ENCODE measurements at places on chromosomes 1 and 21.

GRCh38 chr1:218514689-218515088 is 169.6 kb downstream of the TGFB2 start:
- no peak for DNase-seq

DNA sequence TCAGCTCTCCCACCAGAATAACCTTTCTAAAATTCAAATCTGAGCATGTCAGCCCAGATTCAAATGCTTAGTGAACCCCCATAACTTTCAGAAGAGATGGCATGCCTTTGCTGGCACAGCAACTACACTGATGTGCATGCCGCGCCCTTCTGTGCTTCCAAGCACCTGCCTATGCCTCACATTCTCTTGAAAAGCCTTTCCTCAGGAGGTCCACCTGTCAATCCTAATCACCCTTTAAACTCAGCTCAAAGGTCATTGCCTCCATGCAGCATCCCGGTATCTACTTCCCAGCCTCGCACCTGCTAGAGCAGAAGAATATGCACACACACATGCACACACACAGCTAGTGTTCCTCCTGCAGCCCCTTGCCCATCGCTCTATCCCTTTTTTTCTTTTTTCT is 5.2 kb upstream of the S100A2 start:
- no peak for DNase-seq

GRCh38 chr21:29124645-29125044 is 5.8 kb upstream of the MAP3K7CL start:
- DNase-seq: no peak

GRCh38 chr1:232812560-232812959 is 7.3 kb downstream of the MAP10 start:
- DNase-seq: no peak

- DNase-seq: no peak
Observed at GRCh38 chr21:41833497-41834115, 45.5 kb downstream of the PRDM15 start.

- DNase-seq: no peak
Observed at GRCh38 chr1:211627259-211627658, 48.2 kb downstream of the NEK2 start.

GRCh38 chr1:95496773-95497172 is 262.8 kb downstream of the RWDD3 start:
- no peak for DNase-seq

GRCh38 chr21:15306271-15306670 is 241.5 kb upstream of the NRIP1 start:
- no peak for DNase-seq

GRCh38 chr21:45423201-45423955 is 18.4 kb downstream of the COL18A1 start:
- no peak for DNase-seq

GRCh38 chr1:45221716-45222115 is 15.3 kb upstream of the ZSWIM5 start:
- DNase-seq: no peak

DNA sequence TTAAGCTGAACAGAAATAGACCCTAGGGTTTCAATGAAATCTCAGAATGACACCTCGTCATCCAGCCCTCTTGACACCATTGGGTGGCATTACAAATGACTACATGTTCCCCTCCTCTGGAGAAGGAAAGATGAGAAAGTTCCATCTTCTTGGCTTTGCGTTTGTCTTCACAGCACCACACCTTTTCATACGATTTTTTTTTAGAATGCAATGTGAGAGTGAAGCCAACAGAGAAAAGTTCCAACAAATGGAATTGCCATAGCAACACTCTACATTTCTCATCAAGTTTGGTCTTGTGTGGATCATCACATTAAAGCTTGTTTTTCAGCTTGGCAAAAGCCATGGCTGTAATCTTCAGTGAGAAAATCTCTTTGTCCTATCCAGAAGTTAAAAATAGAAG is 183.4 kb upstream of the SNX7 start:
- DNase-seq: no peak

- no peak for DNase-seq
Observed at GRCh38 chr1:76267631-76268030, 193.1 kb downstream of the ST6GALNAC3 start.

DNA sequence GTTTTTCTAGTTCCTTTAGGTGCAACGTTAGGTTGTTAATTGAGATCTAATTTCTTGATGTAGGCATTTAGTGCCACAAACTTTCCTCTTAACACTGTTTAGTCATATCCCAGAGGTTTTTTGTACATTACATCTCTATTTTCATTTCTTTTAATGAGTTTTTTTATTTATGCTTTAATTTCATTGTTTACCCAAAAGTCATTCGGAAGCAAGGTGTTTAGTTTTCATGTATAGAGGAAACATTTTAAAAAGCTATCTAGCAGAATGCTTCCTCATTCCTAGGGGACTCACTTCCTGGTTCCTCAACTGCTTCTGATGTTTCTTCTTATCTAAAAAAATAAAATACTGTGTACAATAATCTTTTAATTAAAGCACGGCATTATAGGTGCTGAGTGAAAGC is 307.2 kb upstream of the CAMK1G start:
- no peak for DNase-seq

- no peak for DNase-seq
Observed at GRCh38 chr1:3471356-3472087, 17.1 kb downstream of the ARHGEF16 start.

- no peak for DNase-seq
Observed at GRCh38 chr21:42780617-42781016, 98.7 kb downstream of the WDR4 start.

DNA sequence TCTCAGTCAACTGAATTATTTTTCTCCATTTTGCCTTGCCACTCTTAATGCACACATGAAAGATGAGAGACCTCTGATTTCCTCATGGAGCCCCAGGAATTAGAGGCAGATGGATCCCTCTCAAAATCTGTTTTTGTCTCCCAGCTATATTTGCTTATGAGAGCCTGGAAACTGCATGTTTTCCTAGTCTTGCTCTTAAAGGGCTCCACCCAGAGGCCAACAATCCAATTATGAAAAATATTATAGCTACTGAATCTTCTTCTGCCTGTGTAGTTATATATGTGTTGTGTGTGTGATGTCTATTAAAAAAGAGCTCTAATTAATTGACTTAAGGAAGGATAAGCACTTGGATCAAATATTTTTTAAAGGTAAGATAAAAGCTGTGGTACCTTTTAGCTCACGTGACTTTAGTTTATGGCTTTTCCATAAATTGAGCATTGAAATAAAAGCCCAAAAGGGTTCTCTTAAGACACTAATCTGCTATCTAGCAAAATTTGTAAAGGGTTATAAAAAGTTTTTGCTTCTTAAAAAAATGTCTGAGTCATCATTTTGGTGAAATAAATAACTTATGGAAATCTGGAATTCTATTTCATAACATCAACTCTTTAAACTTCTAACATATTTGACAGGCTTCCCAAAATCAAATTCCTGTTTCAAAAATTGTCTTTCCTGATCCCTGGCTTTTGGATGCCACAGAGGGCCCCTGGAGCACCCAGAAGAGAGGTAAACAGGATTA is 31.2 kb upstream of the TSPEAR start:
- no peak for DNase-seq

DNA sequence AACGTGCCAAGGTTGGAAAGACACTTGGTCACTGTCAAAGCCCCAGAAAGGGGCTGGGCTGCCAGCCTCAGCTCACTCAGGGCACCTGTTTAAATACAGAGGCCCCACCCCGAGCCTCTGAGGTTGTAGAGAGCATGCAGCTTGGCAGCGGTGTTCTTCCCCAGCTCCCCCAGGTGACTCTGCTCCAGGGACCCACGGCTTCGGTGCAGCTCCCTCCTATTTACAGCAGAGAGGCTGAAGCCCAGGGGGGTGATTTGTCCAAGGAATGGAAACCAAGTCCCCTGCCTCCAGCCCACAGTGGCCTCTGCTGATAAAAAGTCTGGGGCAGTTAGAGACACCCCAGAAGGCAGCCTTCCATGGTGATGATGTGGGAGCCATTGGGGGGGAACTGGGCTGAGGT is 9.1 kb upstream of the C1QA start:
- DNase-seq: no peak

- DNase-seq: no peak
Observed at GRCh38 chr1:179026813-179027669, 1.3 kb downstream of the FAM20B start.

GRCh38 chr1:119483441-119484200 is 23.4 kb upstream of the HSD3B1 start:
- DNase-seq: no peak

- DNase-seq: no peak
Observed at GRCh38 chr1:35222322-35223083, 29.6 kb upstream of the SFPQ start.

GRCh38 chr21:35159881-35160280 is 110.8 kb upstream of the RUNX1 start:
- no peak for DNase-seq

GRCh38 chr1:234309598-234310459 is 63.4 kb upstream of the COA6 start:
- DNase-seq: no peak

- no peak for DNase-seq
Observed at GRCh38 chr1:195511501-195511900, 1096.7 kb downstream of the KCNT2 start.

DNA sequence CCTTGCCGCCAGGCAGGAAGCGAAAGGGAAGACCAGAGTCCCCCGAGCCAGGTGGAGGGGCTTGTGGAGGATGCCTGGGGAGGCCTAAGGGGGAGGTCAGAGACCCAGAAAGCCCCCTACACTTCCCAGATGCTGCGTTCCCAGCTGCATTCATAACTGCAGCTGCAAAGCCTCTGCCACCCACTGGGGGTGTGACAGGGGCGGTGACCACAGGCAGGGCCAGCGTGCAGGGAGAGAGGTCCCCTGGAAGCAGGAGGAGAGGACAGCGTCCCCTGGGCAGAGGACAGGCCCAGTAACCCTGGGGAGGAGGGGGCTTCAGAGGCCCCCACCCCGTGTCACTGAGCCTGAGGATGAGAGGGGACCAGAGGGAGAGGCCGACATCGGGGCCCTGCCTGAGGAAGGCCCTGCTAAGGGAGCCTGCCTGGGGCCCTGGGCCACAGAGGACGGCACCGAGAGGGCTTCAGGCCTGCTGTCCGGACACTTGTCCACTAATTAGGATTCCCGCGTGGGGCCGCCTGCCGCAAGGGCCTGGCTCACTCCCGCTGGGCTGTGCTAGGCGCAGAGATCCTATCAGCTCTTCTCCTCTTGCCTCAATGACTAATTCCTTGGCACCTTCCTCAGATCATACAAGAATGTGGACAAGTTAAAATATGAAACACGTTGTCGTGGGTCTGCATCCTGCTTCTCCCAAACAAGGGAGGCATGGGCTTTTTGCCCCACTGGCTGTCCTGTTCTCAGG is 49.1 kb upstream of the CCDC27 start:
- DNase-seq: no peak

DNA sequence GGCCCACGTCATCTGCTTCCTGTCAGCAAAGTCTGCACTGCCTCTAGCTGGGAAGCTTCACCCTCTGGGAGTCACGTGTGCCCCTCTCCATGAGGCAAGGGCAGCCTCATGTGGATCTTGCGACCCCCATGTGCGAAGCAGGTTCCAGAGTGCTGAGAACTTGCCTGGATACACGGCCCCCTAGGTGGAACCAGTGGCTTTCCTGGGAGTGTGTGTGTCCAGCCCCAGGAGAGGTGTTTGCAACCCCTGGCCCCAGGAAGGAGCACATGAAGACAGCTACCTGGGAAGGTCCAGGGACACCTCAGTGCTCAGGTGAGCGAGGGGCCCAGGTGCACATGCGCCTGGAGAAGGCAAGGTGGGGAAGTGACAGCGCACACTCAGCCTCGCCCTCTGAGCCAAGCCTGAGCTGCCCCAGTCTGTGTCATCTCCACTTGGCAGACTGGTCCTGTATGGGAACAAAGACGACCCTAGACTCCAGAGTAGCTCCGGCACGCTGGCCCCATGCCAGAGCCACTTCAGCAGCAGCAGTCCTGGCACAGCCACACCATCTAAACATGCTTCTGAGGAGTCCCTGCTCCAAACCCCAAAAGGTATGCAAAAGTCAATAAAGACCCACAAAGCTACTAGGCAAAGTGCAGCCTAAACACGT is 8.9 kb downstream of the LSS start:
- DNase-seq: no peak

- DNase-seq: no peak
Observed at GRCh38 chr1:188689542-188689941, 1788.1 kb downstream of the BRINP3 start.

DNA sequence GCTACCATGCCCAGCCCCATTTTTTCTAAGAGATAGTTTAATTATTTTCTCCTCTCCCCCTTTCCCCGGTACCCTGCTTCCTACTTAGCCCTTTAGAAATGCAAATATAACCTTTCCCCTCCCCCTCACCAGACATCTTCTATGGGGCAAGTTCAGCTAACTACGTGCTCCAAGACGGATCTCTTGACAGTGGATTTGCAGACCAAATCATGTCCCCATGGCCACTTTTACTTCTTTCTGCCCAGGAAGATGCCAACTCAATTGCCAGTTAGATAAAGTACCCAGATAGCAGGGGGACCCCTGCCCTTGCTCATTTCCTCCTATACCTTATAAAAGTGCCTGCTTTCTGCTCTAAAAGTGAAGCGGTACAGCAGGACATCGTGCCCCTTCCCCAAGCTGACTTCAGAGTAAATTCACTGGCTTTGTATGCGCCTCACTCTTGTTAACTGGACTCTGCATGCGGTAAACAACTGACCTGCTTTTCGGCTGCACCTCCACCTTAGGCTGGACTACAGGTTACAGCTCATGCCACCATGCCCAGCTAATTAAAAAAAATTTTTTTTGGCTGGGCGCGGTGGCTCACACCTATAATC is 7.4 kb downstream of the DNAJC11 start:
- DNase-seq: no peak

DNA sequence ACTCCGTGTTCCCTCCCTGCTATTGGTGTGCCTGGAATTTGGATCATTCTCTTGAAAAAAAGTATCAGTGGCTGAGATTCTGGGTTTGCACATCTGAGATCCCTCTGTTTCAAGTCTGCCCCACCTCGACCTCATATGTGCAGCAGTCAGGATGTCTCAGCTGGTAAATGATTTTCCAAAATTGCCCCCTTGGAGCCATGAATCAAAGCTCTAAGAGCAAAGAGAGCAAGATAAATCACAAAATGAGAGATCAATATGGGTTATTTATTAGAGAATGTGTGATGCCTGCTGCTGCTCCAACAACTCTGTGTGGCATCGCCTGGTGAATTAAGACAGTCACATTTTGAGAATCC is 8.5 kb downstream of the CRP start:
- no peak for DNase-seq

GRCh38 chr21:17818186-17819113 is 706 bp downstream of the C21orf91 start:
- no peak for DNase-seq

DNA sequence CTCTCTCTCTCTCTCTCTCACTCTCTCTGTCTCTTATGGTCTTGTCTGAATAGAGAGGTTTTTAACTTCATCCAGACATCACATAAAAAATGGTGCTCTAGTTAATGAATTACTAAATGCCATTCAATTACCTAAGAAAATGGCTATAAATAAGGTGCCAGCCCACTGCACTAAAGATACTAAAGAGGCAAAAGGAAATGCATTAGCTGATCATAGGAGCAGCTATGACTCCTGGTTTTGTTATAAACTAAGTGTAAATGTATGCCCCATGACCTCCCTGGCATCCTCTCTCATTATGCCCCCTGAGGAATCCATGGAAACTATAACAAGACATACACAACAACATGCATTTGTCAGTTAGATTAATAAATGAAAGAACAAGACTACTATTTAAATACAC is 57.5 kb upstream of the PDC start:
- DNase-seq: no peak
